ENCODE measurements at places on chromosomes 12 and 14.

GRCh38 chr12:101491329-101491728 lies 16.2 kb downstream of the SPIC start:
- DNase-seq: no peak

DNA sequence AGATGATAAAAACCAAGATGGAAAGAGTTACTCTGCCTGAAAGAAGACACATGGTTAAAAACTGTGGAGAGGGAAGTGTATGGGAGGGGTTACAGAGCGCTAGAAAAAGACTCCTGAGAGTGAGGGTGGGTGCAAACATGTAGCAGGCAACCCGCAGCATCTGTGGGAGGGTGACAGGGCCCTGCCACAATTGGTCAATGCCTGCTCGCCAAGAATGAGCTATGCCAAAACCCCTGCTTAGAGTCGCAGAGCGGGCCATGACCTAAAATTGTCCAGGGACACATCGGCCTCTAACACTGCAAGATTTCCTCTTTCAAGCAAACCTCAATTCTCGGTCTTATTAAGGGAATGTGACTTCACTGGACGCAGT lies 700 bp downstream of the PRKAG1 start:
- no peak for DNase-seq

- DNase-seq: no peak
These were observed 53.8 kb downstream of the SDR9C7 start for GRCh38 chr12:56880125-56880992.

DNA sequence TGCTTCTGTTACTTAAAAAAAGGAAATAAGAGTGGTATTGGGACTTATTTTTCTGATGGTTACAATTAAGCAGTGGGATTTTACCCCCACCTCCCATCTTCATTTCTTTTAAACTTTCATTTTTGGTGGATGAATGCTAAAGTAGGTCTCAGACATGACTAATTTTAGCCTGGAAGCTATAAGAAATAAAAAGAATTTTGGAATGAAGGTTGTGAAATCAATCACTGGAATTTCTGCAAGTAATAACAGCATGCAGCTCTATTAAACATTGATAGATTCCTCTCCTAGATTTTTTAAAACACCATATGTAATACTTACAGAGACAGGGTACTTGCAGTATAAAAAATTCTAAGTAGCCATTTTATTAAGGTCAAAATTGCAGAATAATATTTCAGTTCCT lies 164.2 kb upstream of the CLEC14A start:
- DNase-seq: no peak

DNA sequence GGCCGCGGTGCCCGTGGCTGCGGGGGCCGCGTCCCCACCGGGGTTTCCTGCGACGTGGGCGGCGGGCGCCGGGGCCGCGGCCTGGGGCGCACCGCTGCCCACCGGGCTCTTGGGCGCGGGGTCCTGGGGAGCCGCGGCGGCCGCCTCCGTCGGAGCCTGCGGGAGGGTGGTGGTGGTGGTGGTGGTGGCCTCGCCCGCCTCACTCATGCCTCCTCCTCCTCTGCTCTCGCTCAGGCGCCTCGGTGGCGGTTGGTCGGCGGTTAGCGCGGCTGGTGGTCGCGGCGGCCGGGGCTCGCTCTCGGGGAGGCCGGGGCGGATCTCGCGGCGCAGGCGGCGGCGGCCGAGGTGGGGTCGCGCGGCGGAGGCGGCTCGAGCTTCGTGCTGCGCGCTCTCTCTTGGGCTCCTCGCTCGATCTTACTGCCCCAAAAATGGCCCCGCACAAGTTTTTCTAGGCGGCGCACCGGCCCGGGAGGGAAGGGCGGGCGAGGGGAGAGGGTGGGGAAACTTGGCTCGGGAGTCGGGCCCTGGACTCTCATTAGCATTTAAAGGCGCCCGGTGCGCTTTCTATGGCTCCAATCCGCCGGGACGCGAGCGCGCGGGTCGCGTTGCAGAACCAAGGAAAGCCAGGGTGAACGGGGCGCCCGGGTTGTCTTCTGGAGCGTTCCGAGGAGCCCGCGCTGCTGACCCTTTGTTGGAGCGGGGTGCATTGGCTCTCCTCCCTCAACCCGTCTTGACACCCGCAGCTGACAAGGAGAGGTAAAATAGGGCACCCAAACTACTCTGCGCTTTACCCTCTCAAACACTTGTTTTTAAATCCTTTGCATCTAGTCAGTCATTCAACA lies at the start of gene YBX3:
TSS of gene YBX3 (minus strand) at position 419 of the 842 bp plus-strand sequence. CDS start at position 207, 212 bp downstream.
- DNase-seq: no peak

- no peak for DNase-seq
These were observed 79.8 kb upstream of the FSCB start for GRCh38 chr14:44586910-44587309.

- DNase-seq: no peak
These were observed 48.3 kb upstream of the COCH start for GRCh38 chr14:30826070-30826469.

GRCh38 chr14:31075144-31075543 lies 49.0 kb upstream of the STRN3 start:
- no peak for DNase-seq

DNA sequence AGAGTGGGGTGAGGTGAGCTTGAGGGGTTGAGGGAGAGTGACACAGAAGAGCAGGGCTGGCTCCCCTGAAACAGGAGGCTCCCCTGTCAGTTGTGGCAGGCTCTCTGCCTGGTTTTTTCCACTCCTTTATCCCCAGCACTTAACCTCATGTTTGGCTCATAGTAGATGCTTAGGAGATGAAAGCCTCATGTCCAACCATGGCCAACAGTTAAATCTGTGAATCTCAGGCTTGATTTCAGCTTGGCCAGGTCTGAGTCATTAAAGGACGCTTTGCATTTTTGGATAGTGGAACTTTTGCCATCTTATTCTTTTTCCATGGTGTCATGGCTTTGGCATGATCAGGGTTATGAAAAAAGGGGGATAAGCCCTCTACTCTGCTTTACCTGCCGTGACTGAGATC lies 117.2 kb downstream of the CACNA1C start:
- no peak for DNase-seq

DNA sequence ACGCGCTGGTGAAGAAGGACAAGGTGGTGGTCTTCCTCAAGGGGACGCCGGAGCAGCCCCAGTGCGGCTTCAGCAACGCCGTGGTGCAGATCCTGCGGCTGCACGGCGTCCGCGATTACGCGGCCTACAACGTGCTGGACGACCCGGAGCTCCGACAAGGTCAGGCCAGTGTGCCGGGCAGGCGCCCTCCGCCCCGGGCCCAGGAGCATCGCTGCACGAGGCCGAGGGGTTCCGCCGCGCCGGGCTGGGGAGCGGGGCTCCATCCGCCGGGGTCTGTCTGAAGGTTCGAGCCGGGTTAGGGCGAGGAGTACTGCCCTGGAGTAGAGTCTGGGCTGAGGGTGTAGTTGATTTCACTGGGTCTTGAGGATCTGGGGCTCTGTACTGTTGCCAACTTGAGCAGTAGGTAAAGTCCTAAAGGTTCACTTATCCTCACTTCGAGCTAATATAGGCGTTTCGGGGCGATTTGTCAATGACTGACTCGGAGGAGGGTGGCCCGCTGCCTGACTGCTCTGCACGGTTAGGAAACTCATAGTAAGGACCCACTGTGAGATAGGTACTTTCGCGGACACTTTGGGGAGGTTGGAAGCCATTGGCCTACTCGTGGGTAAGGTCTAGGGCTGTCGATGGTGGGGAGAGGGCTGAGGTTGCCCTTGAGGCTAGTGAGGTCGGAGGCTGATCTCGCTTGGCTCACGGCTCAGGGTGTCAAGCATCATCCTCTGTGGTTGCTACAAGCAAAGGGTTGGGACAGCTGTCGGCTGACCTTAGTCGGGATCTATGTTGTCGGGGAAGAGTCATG lies 574 bp downstream of the GLRX5 start:
- DNase-seq: no peak

DNA sequence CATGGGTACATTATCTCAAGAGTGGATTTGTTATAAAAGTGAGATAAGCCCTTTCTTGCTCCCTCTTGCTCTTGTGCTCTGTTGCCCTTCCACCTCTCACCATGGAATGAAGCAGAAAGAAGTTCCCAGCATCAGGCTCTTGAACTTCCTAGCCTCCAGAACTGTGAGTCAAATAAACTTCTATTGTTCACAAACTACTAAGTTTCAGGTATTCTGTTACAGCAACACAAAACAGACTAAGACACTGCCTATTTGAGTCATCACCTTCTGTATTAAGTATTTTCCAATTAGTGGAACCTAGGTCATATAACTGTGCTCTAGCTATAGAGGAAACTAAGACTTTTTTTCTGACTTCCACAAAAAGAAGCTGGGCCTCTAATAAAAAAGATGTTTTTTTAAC lies 201.2 kb upstream of the FOXG1 start:
- DNase-seq: no peak

DNA sequence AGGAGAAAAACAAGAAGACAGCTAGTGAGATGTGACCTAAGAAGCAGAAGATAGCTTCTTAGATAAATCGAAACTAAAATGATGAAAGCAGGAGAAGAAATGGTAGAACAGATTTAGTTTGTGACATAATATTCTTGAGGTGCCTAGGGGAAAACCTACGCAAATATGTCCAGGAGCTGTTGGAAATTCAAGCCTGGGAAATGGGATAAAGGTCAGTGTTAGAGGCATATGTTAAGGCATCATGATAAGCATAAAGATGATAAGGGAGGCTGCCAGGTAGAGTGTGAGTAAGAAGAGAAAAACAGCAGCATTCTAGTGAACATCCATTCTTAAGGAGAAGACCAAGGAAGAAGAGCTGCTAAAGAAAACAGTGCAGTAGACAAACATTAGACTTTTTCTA lies 109.6 kb upstream of the LGR5 start:
- DNase-seq: no peak
